ENCODE measurements at places on chromosomes 16 and 17.

GRCh38 chr16:75760018-75760519, 33.8 kb upstream of the CPHXL start:
- DNase-seq: no peak

DNA sequence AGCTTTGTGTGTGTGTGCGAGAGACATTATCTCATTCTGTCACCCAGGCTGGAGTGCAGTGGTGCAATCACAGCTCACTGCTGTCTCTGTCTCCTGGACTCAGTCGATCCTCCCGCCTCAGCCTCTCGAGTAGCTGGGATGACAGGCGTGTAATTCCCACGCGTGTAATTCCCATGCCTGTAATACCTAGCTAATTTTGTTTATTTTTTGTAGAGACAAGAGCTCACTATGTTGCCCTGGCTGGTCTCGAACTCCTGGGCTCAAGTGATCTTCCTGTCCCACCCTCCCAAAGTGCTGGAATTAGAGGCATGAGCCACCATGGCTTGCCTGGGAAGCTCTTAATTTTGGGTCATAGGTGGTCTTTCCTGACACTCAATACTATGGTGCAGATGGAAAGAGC, 205.3 kb upstream of the TNRC6C start:
- DNase-seq: no peak

DNA sequence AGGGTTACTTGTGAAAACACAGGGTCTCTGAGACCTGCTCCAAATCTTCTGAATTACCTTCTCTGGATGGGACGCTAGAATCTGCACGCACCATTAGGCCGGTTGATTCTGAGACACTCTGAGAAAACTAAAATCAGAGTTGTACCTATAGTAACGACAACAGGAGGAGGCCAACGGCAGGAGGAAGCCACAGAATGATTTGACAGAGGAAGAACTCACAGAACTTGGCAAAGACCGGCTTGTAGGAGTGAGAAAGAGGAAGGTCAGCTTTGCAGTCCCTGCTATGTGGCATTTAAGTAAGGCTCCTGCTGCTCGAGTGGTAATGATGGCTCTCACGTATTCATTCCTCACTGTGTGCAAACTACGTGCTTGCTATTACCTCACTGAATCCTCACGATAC, 483.0 kb downstream of the TMEM114 start:
- no peak for DNase-seq

DNA sequence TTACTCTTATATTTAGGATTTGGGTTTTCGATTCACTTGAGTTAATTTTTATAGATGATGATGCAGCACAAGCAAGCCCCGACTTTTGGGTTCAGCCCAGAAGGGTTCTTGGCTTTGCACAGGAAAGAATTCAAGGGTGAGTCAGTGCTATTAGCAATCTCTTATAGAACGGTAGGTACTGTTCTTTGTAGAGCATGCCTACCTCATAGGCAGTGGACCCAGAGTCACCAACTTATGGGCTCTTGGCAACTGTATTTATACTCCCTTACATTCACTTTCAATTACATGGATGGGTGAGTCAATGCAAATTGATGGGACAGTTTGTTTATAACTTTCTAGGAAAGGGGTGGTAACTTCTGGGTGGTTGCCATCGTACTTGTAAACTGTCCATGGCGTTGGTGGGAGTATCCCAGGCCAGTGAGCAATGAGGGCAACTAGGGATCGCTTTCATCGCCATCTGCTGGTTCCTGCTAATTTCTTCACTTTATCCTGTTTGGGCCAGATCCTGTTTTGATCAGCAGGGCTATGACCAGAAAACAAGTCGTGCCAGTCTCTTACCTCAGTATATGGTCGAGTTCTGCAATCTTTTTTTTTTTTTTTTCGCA, 362.6 kb downstream of the CNTNAP4 start:
- peak; percentile 67 for DNase-seq

- DNase-seq: no peak
Observed at GRCh38 chr16:1261131-1261892, 5.4 kb downstream of the TPSD1 start.

DNA sequence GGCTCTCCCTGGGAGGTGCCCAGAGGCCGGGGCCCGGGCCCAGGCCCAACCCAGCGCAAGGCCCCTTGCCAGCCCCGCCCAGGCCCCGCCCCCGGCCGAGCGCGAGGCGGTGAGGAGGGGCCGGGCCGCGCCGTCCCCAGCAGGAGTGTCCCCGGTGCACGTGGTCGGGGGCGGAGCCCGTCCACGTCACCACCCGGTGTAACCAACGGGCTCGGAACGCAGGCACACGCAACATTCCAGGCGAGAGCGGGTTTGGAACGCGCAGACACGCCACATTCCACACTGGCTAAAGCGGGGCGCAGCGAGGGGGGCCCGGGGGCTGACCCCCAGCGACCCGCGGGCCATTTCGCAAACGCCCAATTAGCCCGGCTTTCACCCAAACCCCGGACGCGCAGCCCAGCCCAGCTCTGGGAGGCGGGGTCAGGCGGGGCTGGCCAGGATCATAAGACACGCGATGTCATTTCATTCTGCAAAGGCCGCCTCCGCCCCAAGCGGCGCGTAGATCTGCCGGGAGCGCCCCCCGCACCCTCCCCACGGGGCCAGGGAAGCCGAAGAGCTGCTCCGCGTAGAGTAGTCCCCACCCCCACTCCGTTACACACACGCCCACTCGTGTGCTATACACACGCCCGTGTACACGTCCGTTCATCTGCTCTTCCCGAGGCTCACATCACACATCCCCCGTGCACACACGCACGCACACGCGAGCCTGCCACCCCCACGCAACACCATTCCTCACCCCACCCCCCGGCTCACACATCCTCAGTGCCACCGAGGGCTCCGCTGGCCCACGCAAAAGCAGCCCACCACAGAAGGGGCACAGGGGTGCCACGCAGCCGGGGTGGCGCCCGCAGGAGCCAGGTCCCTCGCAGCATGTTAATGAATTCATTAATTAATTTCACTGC, 1.0 kb downstream of the MNT start:
- peak; percentile 99 for DNase-seq

- peak; percentile 72 for DNase-seq
Observed at GRCh38 chr17:32461853-32462617, 17.7 kb downstream of the PSMD11 start.

- peak; percentile 48 for DNase-seq
Observed at GRCh38 chr16:85767531-85767930, 16.6 kb upstream of the C16orf74 start.

DNA sequence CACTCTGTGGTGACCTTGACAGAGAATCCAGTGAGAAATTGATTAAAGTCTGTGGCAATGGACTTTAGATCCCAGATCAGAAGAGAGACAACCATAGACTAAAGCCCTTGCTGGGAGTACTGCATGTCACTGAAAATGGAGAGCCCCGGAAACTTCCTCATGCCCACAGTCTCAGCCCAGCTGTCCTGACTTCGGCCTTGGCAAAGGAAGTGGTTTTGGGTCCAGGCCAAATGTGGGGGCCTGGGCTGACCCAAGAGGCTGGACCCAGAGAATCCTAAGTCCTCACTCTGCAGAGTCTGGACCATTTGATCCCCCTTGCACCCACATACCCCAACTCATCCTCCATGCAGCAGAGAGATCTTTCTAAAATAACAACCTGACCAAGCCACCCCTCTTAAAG, 4.7 kb upstream of the BEAN1 start:
- no peak for DNase-seq

DNA sequence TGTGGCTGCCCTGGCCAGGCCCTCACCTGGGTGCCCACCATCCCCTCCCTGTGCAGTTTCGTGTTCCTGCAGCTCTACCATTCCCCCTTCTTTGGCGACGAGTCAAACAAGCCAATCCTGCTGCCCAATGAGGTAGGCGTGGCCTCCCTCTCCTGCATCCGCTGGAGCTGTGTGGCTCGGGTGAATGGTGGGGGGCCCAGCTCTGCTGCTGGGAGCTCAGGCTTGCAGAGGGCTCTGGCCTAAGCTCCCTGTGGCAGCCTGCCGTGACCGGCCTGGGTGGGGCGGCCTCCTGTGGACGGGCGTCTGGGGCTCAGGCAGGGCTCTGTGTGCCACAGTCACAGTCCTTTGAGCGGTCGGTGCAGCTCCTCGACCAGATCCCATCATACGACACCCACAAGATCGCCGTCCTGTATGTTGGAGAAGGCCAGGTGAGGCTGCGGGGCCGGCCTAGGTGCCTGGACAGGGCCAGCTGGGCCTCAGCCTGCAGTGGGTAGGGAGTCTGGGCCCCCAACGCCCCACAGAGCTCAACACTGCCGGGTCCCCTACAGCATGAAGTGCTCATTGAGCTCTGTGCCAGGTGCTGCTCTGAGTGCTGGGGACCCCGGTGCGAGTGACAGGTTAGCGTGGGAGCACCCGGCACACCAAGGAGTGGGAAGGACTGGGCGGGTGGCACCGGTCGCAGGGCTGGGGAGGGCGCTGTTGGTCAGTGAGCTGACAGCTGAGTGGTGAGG, 37.3 kb downstream of the TSC2 start:
- no peak for DNase-seq

GRCh38 chr17:48579760-48580554, 1.8 kb upstream of the HOXB4 start:
- DNase-seq: no peak

GRCh38 chr17:14755002-14755401, 454.1 kb downstream of the HS3ST3B1 start:
- DNase-seq: peak; percentile 37

DNA sequence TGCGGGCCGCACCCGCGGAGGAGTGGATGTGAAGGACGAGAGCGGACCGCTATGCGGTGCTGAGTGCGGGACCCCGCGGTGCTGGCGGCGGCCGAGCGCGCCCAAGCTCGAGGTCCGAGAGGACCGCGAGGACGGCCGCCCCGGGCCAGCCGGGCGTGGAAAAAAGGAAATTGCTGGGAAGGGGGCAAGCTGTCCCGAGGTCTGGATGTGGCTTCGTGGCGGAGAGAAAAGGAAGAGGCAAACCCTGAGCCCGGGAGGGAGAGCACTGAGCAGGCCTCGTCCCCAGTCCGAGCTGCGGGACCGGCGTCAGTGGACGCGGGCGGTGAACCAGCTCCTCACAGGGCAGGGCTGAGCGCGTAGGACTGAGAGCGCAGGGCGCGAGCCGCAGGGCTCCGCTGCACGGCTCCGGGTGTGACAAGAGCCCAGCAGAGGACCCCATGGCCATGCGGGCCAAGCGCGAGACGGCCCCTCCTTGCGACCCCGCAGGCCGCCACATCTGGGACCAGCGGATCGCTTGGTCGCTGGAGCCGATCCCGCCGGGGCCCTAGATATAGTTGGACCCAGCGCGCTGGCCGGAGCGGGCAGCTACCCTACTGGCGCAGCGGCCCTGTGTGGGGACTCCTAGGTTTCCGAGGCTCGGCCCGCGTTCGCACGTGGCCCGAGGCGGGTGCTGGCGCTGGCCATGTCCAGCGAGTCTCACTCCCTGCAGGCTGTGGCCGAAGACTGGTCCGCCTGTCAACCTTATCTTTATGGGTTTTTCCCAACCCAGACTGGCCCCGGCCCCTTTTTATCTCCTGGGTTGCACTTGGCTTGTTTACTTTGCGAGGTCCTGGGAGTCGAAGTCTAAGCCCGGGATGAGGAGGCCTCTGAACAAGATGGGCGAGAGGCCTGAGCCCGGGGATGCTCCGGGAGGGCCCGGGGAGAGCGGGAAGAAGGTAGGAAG, 2.4 kb downstream of the TBX4 start:
- peak; percentile 84 for DNase-seq

DNA sequence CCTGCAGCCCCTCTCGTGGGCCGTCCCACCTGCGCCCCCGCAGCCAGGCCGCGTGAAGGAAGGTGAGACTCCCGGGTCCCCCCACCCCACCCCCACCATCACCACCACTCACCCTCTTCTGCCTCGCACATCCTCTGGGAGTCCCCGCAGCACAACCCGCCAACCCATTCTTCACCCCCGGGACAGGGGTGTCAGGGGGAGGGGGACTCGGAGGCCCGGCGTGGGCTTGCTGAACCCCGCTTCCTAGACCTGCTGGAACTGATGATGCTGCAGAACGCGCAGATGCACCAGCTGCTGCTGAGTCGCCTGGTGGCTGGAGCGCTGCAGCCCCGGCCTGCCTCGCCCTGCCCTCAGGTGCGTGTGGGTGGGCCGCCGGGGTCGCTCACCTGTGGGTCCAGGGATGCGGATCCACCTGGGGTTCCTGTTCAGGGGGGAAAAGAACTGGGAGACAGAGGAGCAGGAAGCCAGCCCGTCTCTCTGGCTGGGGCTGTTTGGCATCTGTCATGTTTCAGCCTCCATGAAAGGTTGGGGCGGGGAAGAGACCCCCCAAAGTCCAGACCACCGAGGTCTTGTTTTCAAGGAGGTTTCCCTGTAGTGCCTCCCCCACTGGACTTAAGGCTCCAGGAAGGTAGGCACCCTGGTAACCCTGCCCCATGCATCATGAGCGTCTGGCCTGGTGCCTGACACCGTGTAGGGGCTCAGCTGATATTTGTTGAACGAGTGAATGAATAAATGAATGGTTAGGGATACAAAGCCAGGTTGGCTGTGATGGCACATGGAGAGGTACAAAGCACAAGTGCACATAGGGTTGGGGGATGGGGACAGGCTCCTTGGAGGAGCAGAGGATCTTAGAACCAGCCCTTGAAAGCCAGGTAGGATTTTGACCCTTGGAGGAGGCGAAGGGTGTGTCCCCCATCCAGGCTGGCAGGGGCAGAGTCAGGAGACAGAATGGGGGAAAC, 849 bp downstream of the PRR29 start:
- DNase-seq: no peak

GRCh38 chr16:81821436-81822128, 42.5 kb downstream of the PLCG2 start:
- DNase-seq: no peak

- no peak for DNase-seq
Observed at GRCh38 chr17:82845163-82845807, 5.5 kb upstream of the ZNF750 start.

- no peak for DNase-seq
Observed at GRCh38 chr16:85257483-85257882, 145.2 kb upstream of the CIBAR2 start.

GRCh38 chr17:48160177-48161081, 52.9 kb downstream of the SNX11 start:
- peak; percentile 33 for DNase-seq

DNA sequence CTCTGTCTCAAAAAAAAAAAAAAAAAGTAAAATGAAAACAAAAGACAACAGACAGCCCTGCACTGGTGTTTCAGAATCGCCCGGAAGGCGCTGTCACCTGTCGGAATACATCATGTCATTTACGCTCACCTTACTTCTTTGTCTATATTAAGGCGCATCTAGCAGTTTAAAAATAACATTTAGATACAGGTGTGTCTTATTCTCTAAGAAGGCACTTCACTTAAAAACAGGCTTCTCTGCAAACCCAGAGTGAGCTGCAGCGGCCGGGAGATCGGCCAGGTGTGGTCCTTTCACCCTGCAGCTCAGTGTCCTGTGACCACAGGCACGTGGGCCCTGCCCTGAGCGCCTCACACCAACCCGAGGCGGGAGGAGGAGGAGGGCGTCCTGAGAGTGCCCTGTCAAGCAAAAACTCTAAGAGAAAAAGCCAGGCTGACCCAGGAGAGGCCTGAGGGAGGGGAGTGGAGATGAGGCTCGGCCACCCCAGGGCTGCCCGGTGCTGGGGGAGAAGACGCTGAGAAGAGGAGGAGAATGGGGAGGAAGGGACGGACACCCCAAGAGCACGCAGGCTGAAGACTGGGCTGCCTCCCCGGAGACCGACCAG, 3.3 kb upstream of the LMF1 start:
- no peak for DNase-seq

- no peak for DNase-seq
Observed at GRCh38 chr17:70989280-70989679, 819.9 kb downstream of the KCNJ2 start.

GRCh38 chr17:19392303-19392702, 5.3 kb upstream of the MFAP4 start:
- DNase-seq: no peak
